ENCODE measurements at places on chromosomes 5 and 9.

GRCh38 chr9:126504086-126504976 is 109.4 kb upstream of the LMX1B start:
- no peak for DNase-seq

GRCh38 chr5:135547590-135548254 is 12.0 kb upstream of the NEUROG1 start:
- DNase-seq = no peak

GRCh38 chr5:39671561-39671961 is 246.8 kb upstream of the DAB2 start:
- no peak for DNase-seq

- no peak for DNase-seq
Observed at GRCh38 chr5:25481463-25481862, 836.7 kb upstream of the CDH10 start.

- DNase-seq = no peak
Observed at GRCh38 chr9:70696694-70697335, 282.4 kb upstream of the KLF9 start.

- DNase-seq = no peak
Observed at GRCh38 chr9:97905228-97905627, 17.1 kb downstream of the TRMO start.

- DNase-seq = no peak
Observed at GRCh38 chr9:71326360-71326759, 204.9 kb upstream of the TRPM3 start.

DNA sequence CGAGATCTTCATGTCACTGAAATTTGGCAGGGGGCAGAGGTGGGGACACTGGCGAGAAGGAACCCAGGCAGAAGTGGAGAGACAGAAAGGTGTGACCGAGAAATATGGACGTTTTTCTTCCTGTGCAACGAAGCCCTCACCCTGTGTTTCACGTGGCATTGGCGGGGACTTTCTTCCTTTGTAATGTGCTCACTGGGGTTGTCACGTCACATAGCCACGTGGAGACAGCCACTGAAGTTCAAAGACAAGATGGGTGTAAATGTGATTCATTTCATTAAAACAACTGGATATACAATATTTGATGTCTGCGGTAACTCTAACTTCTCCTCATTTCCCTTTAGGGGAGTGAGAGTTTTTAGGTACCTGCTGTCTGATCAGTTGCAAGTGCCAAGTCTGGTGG is 225.7 kb downstream of the FSTL4 start:
- DNase-seq = no peak

- DNase-seq = no peak
Observed at GRCh38 chr5:163104464-163104863, 332.9 kb upstream of the CCNG1 start.

DNA sequence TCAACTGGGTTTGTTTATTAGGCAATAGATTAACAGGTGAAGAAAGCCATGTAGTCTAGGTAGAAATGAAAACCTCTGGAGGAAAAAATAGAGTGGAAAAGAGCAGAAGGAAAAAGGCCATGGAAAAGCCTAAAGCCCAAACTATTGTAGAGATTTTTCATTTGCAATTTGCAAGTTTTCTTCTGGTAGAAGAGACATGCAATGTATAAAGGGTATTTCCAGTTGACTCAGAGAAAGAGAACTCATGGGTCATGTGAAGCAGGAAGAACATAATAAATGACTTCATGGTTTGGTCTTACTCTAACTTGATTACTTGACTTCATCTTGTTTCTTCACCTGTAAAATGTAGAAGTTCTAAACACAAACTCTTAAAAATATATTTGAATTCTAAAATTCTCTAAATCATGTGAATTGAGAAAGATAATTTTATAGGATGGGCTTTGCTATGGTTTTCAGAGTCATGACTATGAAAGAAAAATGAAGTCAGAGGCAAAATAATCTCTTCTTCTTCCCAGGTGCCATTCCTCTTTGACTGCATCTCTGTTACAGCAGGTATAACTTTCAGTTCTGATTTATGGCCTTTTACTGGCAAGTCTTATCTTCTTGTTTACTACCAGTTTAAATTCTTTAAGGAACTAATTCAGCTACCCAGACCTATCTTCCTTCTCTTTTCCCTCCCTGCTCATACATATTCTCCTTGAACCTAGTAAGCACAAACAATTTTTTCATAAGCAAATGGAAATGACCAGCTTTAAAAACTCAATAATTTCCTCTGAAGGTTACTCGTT is 47.7 kb upstream of the TMC1 start:
- DNase-seq = no peak

DNA sequence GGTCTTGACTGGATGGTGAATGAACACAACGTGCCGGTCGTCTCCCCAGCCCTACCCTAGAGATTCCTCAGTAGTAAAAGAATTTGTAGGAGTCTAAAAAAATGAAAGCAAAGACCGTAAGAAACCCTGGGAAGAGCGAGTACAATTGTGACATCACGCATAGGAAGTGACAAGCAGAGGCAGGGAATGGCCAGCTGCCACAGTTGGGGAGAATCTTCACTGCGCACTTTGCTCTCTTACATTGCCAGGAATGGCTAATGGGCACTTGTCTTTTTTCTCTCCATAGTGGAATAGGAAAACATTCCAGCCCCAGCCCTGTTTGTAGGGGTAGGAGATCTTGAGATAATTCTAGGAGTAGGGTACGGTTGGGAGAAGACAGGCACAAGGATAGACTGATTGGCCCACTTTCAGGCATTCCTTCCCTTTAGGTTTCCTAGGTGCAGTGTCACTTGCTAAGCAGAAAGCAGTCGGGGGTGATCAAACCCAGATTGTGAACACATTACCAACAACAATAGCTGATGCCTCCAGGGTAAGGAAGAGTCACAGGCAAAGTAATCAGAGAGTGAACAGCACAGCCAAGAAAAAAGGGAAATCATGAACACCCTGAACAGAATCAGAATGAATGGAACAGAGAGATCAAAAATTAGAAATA is 302.7 kb downstream of the MAN2A1 start:
- no peak for DNase-seq

DNA sequence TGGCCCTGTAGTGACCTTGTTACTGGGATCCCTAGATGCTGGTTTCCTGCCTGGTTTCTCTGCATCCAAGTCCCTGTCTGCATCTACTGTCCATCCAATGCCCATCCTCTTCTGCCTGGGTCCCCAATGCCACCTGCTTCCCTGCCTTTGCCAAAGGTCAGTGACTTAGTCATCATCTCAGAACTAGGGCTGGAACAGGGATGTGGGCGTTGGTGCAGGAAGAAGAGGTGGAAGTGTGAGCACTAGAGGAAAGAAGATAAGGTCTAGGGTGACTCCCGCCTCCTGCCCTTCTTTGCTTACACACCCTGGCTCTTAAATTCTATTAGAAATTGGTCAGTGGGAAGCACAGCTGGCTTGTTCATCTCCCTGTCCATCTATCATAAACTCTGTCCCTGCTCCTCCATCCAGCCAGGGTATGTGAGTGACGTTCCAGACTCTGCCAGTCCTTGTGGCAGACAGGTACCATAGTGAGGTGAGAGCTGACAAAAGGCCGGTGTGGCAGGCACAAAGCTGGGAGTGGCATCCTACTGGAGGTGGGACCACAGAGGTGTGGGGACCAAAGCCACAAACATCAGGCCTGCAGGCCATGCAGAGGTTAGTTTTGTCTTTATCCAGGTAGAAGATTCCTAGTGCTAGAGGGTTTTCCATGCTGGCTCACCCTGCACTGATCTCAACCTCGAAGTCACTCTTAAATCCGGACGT is 9.2 kb downstream of the PTPN3 start:
- no peak for DNase-seq

DNA sequence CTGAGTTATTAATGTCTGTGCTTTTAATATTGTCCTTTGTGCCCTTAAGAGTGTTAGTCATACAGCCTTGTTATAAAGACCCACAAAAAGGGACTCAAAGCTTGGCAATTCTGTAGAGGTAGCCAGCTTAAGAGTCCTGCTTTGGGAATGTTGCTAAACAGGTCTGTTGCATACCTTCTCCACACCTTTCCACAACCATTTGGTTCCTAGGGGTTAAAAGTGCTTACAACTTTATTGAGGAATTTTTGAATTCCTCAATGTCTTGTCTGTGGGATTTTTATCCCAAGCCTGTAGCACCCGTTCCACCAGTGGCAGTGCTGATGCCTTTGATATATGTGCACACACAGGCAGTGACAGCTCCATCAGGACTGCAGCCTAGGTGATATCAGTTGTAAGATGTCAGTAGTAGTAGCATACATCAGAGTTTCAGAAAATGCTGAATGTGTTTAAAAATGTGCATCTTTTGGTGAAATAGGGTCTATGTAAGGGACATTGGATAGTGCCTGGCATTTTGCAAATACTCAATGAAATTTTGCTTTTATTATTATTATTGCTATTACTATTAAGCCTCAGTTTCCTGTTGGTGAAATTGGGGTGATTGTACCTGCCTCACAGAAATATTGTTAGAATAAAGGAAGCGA is 68.5 kb downstream of the WWC1 start:
- DNase-seq = no peak

- no peak for DNase-seq
Observed at GRCh38 chr9:71096421-71097108, 24.9 kb downstream of the TRPM3 start.

DNA sequence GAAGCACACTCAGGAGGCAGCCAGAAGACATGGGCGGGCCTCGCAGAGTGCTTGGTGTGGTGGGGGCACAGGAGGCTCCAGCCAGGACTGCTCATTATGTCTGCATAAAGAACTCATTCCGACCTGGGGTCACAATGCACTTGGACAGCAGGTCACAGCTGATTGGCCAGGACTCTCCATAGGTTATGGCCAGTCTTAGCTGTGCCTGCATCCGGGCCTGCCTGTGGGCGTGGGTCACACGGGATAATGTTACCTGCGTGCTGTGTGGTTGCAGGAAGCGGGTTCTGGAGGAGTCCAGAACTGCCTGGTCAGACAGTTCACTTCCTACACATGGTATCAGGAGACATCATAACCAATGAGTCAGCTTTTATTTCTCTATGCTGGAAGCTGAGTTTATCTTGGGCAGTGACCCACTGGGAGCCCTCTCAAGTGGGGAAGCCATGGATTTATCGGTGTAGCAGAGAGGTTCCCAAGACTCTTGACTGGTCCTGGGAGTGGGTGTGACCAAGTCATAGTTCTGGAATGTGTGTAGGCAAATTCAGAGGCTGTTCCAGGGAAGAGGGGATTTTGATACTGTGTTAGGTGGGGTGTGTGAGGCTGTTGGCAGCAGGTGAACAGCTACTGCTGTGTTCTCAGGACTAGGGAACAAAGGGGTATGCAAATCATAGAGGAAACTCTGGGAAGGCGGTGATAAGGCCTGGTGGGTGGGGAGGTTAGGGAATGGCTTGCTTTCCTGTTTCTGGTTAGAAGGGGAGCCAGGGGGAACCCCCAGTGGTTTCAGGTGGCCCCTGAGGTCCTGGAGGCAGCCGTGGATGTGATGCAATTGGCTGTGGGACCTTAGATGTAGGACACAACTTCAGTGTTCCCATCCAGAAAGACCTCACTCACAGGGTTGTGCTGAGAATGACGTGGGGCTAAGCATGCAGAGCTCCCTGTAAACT is 51.3 kb downstream of the ARHGEF37 start:
- DNase-seq = no peak

Data from activated naive CD4-positive, alpha-beta T cell (primary cell).